ENCODE measurements at places on chromosomes 2 and 18.
A peak's percentile ranks its signal among the peaks of the same experiment; 100 is the strongest.

DNA sequence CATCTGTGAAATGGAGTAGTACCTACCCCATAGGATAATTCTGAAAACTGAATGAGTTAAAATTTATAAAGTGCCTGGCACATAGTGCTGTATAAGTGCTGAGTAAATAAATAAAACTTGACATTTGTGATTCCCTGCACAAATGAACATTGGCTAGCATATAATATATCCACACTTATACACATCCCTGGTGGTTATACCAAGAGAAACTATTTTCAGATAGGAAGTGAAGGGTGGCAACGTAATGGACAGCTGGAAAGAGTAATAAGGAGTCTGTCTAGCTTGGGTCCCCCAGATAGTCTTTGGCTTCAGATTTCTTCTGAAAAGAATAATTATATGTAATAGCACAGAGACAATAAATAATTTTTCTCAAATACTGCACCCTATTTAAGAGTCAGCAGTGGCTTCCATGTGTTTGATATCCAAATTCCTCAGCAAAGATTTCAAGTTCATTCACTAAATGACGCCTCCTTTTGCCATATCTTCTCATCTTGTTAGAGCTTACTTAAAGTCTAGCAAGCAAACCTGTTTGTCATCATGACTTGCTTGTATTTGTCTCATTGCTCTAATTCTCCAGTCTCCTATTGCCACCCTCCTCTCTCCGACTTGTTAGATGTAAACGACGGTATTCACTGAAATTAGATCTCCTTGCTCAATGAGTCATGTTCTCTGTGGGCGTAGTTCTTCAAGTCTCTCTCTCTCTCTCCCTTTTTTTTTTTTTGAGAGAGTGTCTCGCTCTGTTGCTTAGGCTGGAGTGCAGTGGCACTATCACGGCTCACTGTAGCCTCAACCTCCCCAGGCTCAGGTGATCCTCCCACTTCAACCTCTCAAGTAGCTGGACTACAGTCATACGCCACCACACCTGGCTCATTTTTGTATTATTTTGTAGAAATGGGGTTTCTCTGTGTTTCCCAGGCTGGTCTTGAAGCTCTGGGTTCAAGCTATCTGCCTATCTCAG is 8.7 kb upstream of the ADGRF3 start:
- no peak for DNase-seq

- DNase-seq, result no peak
Observed at GRCh38 chr2:95050385-95051300, 25.1 kb downstream of the MAL start.

DNA sequence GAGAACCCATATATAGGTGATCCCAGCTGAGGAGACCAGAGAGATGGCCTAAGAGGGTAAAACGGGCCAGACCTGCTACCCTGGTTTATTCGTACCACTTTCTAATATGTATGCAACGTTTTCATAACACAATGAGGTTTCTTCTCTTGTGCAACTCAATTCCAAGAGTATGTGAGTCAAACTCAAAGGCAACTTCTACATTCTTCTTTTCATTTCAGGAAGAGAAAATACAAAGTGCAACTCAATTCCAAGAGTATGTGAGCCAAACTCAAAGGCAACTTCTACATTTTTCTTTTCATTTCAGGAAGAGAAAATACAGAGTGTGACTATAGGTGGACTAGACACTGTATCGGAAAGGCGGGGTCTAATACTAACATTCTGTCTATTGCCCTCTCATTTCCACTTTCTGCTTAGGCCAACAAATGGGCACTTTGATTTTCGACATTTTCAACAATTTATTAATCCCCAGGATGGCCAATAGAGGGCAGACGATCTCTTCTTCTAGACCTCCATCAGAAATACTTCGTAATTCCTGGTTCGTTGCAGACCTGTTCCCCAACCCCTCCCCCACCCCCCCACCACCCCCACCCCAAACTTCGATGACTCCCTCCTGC is 3.7 kb upstream of the CRIM1 start:
- peak; percentile 27 for DNase-seq

DNA sequence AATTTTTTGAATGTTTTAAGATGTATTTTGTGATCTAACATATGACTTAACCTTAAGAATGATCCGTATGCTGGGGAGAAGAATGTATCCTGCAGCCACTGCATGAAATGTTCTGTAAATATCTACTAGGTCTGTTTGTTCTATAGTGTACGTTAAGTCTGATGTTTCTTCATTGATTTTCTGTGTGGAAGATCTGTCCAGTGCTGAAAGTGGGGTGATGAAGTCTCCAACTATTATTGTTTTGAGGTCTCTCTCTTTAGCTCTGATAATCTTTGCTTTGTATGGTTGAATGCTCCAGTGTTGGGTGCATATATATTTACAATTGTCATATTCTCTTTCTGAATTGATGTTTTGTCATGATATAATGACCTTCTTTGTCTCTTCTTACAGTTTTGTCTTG is 82.5 kb upstream of the LHCGR start:
- DNase-seq, result no peak

DNA sequence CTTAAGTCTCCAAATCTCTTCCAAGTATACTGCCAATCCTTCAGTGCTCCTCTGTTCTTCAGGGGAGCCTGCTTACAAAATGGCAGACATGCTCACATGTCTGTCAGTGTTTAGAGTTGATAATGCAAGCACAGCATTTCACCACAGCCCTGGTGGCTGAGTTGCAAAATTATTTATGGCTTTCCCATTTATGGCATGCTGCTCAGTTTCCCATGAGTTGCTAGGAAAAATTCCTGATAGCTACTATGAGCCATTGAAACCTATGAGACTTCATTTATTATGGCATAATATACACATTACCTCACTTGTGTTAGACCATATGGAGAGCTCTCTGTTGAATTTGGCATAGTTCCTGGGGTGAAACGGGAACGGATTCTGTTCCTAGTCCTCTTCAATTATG is 448.7 kb upstream of the TCF4 start:
- peak; percentile 96 for DNase-seq

GRCh38 chr18:12046046-12046750 is 47.4 kb upstream of the ANKRD62 start:
- DNase-seq, result no peak

Measured in NCI-H1694 treated with DMSO at 0.1 percent for 48 hours (cell line).